ENCODE measurements at places on chromosomes 2 and 18. TPM values are rescaled to one million over a fixed set of nuclear protein-coding genes. Genes with fewer than 3 reads are reported as not detected.

PLEK gene
- 0.10 TPM for polyA plus RNA-seq

UGT1A6 gene
- polyA plus RNA-seq = not detected

INO80C gene
- polyA plus RNA-seq = 28.2 TPM

TRABD2A gene
- polyA plus RNA-seq = 2.7 TPM

Measured in neural cell (in vitro differentiated cells).